Kidney (tissue), 22 donors: ENCODE measurements at places on chromosomes 5 and 9.

GRCh38 chr5:151144922-151145321 is 12.7 kb downstream of the ANXA6 start:
- no peak for DNase-seq

GRCh38 chr9:130360672-130361071 is 84.1 kb upstream of the ASS1 start:
- no peak for DNase-seq

GRCh38 chr5:57878301-57878722 is 395.7 kb upstream of the ACTBL2 start:
- DNase-seq, result peak; percentile 20

DNA sequence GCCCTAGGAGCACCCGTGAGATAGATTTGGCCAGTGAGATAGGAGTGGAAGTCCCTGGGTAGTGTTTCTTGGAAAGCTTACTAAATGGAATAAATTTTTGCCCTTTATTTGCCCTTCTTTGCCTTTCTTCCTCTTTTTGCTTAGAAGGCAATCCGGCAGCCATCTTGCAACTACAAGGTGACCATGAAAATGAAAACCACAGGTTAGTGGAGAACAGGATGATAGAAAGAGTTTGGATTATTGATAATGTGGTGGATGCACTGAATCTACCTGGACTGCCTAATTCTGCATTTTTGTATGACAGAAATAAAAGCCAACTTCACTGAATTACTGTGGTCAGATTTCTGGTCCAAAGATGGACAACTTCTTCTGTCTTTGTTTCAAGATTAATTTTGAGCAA is 33.2 kb downstream of the TARS1 start:
- DNase-seq, result no peak
